ENCODE measurements at places on chromosomes 5 and 9.

DNA sequence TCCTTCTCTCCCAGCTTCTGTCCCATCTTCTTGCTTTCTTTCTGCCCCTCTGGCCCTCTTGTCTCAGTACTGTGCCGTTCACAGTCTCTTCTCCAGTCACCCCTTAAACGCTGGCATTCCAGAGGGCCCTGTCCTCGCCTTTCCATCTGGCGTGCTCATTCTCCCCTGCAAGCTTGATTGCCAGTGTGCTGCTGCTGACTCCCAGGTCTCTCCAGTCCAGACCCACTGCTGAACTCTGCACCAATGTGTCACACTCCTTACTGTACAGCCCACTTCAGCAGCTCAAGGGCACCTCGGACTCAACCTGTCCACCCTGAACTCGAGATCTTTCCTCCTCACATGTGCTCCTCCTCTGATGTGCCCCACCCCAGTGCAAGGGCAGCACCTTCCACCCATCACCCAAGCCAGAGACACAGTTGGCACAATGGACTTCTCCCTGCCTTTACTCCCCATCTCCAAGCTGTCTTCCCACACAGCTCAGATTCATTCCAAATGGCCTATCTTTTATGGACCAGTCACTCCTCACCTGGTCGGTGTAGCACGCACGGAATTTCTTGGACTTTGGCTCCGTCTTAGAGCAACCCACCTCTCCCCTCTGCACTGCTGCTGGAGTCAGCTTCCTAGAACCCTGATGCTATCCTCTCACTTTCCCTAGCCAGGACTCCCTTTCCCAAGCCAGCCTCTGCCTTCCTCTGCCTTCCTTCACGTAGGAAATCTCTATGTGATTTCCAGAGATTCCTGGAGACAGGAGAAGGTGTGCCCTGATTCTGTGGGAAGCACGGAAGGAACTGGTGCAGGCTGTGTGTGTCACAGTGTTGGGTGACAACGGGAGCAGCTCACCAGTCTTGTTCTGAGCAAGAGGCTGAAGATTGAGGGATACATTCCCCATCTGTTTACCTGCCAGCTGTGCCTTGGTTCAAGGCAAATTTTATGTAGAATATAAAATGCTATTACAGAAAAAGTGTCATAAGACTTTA is 26.0 kb upstream of the SLC2A8 start:
- DNase-seq, result no peak

GRCh38 chr9:134980516-134980915 is 62.8 kb upstream of the FCN1 start:
- no peak for DNase-seq

GRCh38 chr9:15421532-15421931 is 1.1 kb upstream of the SNAPC3 start:
- no peak for DNase-seq

- DNase-seq, result no peak
Measured at GRCh38 chr5:10779592-10779991, 18.6 kb upstream of the DAP start.

DNA sequence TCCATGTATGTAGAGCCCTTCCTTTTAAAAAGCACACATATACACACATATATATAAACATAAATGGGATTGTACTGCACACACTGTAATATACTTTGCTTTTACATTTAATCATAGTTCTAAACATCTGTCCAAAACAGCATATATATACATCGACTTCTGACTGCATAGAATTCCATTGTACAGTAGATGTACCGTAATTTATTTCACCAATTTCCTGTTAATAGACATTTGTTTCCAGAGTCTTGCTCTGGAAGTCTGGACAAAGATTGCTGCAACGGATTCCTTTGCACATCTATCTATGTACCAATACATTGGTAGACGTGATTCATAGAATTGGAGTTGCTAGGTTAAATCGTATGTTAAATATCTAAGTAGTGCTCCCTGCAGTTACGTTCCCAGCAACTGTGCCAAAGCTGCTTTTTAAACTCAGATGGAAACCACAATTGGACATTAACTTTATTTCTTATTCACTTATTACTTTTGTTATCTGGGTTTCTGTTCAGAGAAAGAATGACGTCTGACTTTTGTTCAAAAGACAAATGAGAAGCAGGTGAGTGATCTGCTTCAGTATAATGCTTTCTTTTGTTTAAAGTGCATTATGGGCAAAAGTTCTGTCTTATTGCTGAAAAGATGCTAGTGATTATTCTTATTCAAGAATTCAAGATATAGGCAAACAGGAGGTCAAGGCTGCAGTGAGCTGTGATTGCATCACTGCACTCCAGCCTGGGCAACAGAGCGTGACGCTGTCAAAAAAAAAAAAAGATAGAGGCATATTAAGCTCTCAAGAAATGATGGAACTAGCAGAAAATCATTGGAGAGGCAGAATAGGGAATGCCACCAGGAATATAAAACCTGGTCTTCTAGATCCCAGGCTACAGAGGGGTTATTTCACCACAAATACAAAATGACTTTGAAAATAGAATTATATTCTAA is 138.2 kb downstream of the FGF1 start:
- DNase-seq, result no peak

GRCh38 chr5:102243213-102243612 is 52.9 kb downstream of the SLCO4C1 start:
- DNase-seq, result no peak

DNA sequence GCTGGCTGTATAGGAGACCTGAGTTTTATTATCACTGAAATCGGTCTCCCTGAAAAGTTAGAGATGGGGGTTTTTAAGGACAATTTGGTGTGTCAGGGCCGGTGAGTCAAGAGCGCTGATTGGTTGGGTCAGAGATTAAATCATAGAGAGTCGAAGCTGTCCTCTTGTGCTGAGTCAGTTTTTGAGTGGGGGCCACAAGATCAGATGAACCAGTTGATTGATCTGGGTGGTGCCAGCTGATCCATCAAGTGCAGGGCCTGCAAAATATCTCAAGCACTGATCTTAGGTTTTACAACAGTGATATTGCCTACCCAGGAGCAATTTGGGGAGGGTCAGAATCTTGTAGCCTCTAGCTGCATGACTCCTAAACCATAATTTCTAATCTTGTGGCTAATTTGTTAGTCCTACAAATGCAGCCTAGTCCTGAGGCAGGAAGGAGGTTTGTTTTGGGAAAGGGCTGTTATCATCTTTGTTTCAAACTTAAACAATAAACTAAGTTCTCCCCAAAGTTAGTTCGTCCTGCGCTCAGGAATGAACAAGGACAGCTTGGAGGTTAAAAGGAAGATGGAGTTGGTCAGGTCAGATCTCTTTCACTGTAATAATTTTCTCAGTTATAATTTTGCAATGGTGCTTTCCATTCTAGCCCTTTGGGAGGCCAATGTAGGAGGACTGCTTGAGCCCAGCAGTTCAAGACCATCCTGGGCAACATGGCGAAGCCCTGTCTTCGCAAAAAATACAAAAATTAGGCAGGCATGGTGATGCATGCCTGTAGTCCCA is 31.6 kb upstream of the RFK start:
- DNase-seq, result no peak

DNA sequence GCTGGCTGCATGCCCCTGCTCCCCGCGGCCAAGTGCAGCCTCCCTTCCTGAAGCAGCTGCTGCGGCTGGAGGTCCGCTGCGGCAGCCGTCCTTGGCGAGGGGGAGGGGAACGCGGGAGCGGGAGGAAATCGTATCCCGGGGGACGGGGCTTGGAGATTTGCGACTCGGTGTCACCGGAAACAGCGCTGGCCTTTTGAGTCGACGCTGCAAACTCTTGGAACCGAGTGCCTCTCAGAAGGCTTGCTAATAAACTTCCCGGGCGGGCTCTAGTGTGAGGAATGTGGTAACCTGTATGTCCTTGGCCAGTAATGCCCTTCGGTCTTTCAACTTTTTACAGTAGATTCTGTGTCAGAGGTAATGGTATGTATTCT is 82.7 kb downstream of the PTPDC1 start:
- no peak for DNase-seq

DNA sequence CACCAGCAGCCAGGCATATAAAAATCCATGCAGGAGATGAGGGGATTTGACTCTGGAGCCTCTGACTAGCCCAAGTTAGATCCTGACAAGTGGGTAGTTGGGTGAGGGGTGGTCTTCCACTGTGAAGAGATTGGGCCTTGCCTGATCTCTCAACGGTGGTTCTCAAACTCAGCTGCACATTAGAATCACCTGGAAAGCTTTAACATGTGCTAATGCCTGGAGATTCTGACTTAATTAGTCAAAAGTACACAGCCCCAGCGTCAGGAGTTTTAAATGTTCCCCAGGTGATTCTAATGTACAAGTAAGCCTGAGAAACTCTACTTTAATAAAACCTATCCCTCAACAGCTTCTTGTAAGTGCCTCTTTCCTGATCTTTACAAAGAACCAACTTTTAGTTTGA is 57.5 kb downstream of the GCNT4 start:
- no peak for DNase-seq

DNA sequence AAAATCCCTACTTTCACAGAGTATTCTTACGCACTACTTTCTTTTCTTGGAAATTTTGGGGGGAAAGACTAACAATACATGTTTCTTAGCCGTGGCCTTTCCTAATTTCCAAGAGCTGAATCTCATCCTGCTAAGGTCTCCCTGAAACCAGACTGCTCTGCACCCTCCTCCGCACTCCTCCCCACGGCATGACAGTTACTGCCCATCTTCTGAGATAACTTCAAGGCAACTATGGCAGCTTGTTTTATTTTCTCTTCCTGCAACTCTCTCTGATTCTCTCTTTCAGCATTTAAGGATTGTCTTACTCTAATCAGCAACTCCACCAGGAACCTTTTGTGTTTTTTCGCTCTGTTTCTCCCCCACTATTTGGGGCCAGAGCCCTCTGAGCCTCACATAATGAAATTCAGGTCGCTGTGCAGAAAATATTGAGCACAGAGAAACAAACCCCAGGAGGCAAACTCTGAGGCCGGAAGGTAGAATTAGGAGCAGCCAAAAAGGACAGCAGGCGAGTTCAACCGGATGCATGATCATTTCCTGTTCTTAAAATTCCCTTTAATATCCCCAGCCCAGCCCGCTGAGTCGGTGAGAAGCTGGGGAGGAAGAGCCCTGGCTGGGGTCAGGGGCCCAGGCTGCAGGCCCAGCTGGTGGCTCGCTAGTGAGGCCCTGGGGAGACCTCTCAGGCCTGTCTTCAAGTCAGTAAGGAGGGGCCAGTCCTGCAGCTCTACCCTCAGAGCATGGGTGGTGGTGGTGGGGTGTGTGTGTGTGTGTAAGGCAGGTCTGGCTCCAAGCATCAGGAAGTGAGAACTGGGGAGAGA is 213.6 kb upstream of the S1PR3 start:
- no peak for DNase-seq
